IPS-NIHi11 (cell line): ENCODE measurements at places on chromosomes 13 and 19.

DNA sequence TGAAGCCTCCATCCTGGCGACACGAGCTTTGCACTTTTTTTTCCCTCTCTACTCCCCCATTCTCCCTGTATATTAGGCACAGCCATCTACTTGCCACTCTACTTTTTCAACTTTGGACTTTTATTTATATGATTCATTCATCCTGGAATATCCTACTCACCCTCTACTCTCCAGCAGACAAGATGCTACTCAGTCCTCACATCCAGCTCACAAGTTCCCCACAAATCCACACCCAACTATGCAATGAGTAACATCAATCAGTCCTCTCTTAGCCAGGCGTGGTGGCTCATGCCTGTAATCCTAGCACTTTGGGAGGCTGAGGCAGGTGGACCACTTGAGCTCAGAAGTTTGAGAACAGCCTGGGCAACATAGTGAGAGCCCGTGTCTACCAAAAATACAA, 23.9 kb upstream of the URAD start:
- no peak for DNase-seq

GRCh38 chr13:98272549-98272948, 95.5 kb upstream of the RNF113B start:
- no peak for DNase-seq

DNA sequence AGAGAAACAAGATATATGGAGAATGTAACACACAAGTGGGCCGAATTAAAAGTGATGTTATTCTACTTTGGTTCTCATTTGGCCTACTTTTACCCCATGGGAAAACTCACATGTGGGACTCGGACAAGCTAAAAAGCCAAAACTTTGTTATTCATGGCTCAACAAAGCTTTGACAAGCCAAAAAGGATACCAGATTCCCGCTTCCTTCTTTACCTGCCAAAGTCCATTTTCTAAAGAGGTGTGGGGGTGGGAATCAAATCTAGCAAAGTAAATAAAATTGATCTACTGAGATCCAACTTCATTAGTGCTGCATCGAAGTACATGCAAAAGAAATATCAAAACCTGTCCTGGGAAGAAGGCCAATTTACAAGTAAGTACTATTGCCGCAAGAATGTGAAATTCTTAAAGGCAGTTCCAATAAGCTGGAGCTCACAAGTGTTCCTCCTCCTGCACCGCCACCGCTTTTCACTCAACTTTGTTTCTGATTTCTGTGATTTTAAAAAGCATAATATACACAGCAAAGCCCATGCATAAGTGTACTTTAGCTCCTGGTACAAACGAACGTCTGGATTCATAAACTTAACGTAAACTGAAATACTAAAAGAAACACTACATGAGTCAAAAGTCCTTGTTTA, 1.1 kb downstream of the LNX2 start:
- DNase-seq, result no peak

GRCh38 chr13:90882551-90882950, 464.9 kb upstream of the MIR17HG start:
- DNase-seq, result peak; percentile 7

GRCh38 chr19:56309511-56310185, 5.0 kb downstream of the ZSCAN5A start:
- DNase-seq, result peak; percentile 85

DNA sequence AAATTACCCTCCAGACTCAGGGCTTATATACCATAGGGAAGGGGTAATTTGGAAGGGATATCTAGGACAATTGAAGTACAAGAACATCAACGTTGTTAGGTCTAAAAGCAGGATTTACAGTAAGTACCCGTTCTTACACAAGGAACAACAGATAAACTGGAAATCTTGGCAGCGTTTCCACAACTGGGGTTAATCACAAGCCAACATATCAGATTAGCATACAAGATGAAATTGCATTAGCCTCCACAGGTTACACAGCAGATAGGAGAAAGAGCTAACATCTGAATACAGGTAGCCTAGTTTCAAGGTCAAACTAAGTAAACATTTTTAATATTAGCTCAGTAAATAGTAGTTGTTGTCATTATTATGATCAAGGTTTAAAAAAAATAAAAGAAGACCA, 1214.0 kb upstream of the PCDH20 start:
- DNase-seq, result no peak

DNA sequence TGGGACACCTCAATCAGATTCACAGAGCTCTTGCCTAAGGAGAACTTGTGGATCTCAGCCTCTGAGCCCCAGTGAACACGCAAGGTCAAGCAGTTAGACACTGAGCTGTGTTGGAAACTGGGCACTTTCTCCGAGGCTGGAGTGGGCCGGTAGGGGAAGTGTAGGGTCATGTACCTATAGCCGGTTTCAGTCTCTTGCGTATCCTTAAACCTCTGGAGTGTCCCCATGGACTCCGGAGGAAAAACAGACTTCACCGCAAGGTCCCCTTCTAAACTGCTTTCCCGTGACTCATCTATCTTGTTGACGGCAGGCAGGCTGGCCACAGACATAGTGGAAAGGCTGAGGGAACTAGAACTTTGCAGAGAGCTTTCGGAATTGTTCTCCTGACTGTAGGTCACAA, 11.3 kb downstream of the IQCN start:
- no peak for DNase-seq

GRCh38 chr13:37014609-37015008, 14.0 kb downstream of the EXOSC8 start:
- DNase-seq, result no peak

DNA sequence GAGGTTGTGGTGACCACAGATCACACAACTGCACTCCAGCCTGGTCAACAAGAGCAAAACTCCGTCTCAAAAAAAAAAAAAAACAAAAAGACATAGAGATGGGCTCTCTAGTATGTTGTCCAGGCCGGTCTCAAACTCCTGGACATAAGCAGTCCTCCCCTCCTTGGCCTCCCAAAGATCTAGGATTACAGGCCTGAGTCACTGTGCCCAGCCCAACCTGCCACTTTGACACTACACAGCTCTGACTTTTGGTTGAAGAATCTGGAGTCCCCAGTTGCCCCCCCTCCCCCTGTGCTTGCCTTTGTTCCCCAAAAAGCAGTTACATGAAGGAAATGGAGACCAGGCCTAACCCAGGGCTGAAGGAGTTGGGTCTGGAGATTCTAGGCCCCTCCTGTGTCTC, 12.9 kb downstream of the CARM1 start:
- DNase-seq, result no peak

DNA sequence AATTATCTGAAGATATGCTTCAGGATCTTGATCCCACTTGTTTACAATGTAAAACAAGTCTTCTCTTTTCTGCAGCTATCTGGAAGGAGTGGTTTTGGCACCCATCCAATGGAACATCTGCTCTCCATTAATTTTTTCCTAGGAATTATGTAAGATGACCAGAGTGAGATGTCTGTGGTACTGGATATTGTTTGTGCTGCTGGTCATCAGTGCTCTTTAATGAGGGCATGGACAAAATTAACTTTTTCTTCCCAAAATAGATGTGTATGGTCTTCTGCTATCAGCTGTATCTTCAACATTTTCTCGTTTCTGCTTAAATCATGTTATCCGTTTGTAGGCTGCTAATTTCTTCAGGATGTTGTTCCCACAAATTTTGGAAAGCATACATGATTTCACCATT, 415.4 kb upstream of the KLHL1 start:
- no peak for DNase-seq

DNA sequence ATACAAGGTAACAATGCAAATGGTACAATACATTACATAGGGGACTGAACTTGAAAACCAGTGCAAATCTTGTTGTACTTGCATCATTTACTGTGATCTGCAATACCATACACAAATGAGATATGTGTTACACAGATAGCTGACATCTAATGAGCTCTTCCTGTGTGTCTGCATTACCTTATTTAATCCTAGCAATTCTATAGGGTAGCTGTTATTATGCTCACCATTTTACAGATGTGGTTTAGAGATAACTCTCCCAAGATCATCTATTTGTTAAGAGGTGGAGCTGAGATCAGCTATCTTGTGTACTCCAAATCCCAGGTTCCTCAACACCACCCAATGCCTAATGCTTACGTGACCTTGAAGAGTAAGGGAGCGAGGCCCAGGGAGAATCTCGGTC, 21.4 kb upstream of the SERP2 start:
- DNase-seq, result no peak

DNA sequence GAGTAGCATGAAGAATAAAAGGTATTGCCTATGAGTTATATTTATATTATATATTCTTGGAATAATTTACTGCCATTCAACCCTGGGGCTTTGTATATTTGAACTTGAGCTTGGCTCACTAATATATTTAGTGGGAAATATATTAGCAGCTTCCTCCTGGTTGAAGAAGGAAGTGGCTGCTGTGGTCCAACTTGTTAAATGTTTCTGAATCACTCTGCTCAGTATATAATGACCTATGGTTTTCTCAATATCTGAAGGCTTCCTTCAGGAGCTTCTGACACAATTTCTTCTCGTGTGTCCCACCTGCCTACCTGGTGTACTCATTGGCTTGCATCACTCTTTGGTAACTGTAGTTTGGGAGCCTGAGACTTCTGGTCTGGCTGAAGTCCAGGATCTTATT, 646.4 kb downstream of the TBC1D4 start:
- no peak for DNase-seq

- DNase-seq, result no peak
Measured at GRCh38 chr19:48452289-48453190, 2.8 kb upstream of the KCNJ14 start.

- DNase-seq, result no peak
Measured at GRCh38 chr19:7705387-7706187, 3.7 kb upstream of the FCER2 start.

DNA sequence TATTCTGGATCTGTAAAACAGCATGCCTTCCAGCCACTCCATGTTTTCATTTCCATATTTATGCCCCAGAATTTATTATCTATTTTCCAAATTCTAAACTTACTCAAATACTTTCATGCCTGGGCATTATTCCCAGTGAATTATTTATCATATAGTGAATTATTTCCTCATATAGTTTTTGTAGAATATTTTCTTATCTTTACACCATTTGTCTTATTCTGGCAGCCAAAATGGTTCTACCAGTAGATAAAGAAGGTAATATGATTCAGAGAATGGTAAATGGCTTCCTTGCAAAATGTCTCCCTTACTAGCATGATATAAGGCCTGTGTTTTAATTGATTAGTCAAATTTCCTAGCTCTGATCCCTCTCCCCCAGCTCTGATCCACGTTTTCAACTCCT, 305.8 kb downstream of the SPRY2 start:
- DNase-seq, result no peak

DNA sequence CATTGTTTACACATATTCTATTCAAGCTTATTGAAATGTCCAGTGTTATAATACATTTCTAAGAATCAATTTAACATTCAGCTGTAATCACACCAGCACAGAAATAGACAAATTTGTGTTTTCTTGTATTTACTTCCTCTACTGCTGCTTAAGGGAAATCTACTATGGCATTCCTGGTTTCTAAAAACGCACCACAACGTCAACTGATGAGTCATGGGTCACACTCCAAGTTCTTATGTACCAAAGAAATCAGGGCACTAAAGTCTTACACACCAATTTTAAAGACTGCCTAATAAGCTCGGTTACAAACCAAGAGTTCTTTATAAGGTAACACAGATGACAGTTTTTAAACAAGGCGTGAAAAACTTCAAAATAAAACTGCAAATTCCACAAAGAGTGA, 13.2 kb downstream of the LNX2 start:
- DNase-seq, result no peak

- DNase-seq, result no peak
Measured at GRCh38 chr13:108859197-108860012, 230.0 kb downstream of the MYO16 start.

DNA sequence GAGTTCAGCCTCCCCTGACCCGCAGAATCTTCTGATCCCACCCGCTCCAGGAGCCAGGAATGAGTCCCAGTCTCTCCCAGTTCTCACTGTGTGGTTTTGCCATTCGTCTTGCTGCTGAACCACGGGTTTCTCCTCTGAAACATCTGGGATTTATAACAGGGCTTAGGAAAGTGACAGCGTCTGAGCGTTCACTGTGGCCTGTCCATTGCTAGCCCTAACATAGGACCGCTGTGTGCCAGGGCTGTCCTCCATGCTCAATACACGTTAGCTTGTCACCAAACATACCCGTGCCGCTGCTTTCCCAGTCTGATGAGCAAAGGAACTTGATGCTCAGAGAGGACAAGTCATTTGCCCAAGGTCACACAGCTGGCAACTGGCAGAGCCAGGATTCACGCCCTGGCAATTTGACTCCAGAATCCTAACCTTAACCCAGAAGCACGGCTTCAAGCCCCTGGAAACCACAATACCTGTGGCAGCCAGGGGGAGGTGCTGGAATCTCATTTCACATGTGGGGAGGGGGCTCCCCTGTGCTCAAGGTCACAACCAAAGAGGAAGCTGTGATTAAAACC, 1.1 kb upstream of the APOE start:
- DNase-seq, result no peak
